ENCODE measurements at places on chromosomes 12 and 14. TPM values are rescaled to one million over a fixed set of nuclear protein-coding genes. Genes with fewer than 3 reads are reported as not detected.

DNA sequence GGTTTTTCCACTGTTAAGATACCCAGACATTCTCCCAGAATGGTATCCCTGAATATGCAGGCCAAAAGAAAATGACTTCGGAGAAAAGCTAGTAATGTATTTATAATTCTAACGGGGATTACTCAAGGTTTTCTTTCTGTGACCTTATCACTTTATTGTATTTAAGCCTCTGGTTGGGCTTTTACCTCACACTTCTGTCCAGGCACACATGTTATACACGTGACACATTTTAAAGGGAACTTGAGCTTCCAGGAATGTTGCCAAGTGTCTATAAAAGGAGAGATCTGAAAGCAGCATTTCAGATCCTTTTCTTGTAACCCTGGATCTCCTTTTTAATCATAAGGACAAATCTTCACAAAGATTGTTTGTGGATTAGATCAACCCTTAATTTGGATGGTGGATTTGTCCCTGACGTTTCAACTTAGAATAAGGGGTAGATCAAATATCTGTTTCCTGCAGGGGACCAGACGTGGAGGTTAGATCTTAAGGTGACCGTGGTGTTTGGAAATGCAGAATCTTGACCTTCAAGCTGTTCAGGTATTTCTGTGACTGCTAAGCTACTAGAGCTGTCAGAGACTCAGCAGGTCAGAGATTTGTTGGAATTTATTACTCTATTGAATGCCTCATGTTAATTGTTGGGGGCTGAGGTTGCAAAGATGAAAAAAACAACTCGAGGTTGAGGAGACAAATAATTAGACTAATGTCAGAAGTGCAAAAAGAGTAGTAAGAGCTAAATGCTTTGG lies 1.5 kb downstream of the CIPC start:
- no peaks in the 10 kb centered on the region for H3K27me3 ChIP-seq
- no peak for DNase-seq
- peak overlapping the region; percentile 90 for H3K27ac ChIP-seq
- H3K4me1 ChIP-seq = peaks cover 60% of the 10 kb centered on the region

GRCh38 chr12:111074965-111075364 lies 154.6 kb upstream of the MYL2 start:
- H3K4me1 ChIP-seq = no peaks in the 10 kb centered on the region
- no peaks in the 10 kb centered on the region for H3K36me3 ChIP-seq
- no peaks in the 10 kb centered on the region for H3K27me3 ChIP-seq
- no peak overlapping the region for H3K27ac ChIP-seq
- no peak overlapping the region for H3K4me3 ChIP-seq

DNA sequence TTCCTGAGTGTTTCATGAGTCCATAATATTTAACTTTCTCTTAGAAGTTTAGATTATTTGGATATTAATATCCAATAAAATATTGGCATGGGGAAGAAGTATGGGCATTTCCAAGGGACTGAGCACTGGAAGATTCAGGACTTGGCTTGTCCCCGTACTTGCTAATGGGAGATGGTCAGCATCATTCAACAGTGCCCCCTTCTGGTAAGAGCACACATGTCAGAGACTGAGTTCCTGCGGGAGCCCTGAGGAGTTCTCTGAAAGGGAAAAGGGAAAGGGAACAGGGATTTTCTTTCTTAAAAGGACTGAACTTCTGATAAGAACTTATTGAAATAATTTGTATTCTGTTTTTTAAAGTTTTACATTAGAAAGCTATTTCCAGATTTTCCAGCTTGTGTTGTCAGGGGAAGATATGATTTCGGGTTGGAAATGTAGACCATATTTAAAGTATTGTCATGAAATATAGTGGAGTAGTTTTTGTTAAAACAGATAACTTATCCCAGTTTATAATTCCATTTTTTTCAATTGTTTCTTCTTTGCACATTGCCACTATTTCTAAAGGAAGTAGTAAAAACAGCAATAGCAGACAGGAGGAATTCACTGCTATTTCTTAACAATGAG lies 59.8 kb upstream of the C12orf71 start:
- peak; percentile 79 for DNase-seq
- no peaks in the 10 kb centered on the region for H3K4me1 ChIP-seq
- peak overlapping the region; percentile 55 for H3K27ac ChIP-seq
- H3K36me3 ChIP-seq = no peaks in the 10 kb centered on the region

GRCh38 chr14:98994561-98994960 lies 277.4 kb downstream of the BCL11B start:
- no peaks in the 10 kb centered on the region for H3K4me1 ChIP-seq
- H3K4me3 ChIP-seq = no peak overlapping the region
- H3K27ac ChIP-seq = no peak overlapping the region

DNA sequence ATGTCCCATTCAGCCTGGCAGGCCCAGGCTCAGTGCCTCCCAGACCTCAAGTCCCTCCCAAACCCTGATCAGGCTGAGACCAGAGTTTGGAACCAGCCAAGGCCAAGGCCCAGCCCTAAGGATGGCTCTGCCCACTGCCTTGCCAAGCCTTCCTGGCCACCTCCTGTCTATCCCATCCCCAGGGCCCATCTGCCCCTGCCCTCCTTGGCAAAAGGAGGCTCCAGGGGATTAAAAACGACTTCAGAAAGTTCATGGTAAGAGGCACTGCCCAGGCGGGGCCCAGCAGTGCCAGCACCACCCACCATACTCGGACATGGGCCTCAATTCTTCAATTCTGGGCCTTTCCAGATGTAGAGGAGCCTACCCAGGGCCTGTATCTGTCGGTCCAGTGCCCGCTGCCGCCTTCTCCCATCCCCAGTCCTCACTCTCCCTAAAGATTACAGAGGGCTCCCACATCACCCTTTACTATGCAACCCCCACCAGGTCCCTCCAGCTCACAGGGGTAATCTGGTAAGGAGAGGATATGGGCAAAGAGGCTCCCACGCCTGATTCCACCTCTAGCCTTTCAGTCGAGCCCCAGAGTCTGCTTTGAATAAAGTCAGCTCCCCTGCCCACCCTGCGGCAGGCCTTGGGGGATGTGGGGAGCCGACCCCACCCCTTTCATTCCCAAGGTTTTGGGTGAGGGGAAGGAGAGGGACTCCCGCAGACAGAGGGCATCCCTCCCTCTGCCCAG lies 932 bp downstream of the ADCY6 start:
- H3K36me3 ChIP-seq = peaks cover 1% of the 10 kb centered on the region
- peaks cover 25% of the 10 kb centered on the region for H3K4me1 ChIP-seq
- peak overlapping the region; percentile 96 for H3K4me3 ChIP-seq
- H3K27me3 ChIP-seq = no peaks in the 10 kb centered on the region
- peak overlapping the region; percentile 86 for H3K27ac ChIP-seq

DNA sequence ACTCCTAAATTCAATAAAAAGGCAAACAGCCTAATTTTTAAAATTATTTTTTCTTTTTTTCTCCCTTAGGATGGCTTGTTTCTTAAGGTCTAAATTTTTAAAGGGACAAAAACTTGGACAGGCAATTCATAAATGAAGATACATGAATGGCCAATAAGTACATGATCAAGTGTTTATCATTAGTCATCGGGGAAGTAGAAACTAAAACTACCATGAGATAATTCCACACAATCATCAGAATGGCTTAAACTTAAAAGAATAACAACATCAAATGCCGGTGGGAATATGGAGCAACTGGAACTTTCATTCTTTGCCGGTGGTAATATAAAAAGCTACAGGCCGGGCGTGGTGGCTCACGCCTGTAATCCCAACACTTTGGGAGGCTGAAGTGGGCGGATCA lies 29.1 kb downstream of the MOK start:
- H3K27ac ChIP-seq = no peak overlapping the region
- H3K4me3 ChIP-seq = no peak overlapping the region
- no peaks in the 10 kb centered on the region for H3K27me3 ChIP-seq
- peaks cover 10% of the 10 kb centered on the region for H3K36me3 ChIP-seq
- no peak for DNase-seq

DNA sequence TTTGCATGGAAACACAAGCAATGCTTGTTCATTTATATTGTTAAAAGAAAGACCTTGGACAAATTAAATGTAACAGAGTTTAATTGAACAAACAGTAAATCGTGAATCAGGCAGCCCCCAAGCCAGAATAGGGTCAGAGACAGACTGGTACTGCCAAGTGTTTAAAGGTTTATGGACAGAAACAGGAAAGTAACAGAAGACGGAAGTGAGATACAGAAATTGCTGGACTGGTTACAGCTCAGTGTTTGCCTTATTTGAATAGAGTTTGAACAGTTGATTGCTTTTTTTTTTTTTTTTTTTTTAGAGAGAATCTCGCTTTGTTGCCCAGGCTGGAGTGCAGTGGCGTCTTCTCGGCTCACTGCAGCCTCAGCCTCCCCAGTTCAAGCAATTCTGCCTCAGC lies 50.3 kb downstream of the DAO start:
- H3K4me3 ChIP-seq = no peak overlapping the region
- H3K27me3 ChIP-seq = no peaks in the 10 kb centered on the region
- DNase-seq = no peak
- H3K4me1 ChIP-seq = no peaks in the 10 kb centered on the region
- H3K27ac ChIP-seq = no peak overlapping the region

PLA2G1B gene
- total RNA-seq = not detected

ACOT4 gene
- total RNA-seq = 2.2 TPM

FRMD6 gene
- 85.6 TPM for total RNA-seq

LHX5 gene
- not detected for total RNA-seq

ATXN2 gene
- total RNA-seq = 53.5 TPM

GPR135 gene
- total RNA-seq = 5.7 TPM

Measured in sigmoid colon (tissue), 7 donors.